ENCODE measurements at places on chromosomes 1 and 21.

- peak; percentile 52 for DNase-seq
Measured at GRCh38 chr1:207873055-207873890, 37.7 kb downstream of the CD34 start.

- DNase-seq: no peak
Measured at GRCh38 chr1:247297263-247298123, 34.2 kb downstream of the ZNF496 start.

DNA sequence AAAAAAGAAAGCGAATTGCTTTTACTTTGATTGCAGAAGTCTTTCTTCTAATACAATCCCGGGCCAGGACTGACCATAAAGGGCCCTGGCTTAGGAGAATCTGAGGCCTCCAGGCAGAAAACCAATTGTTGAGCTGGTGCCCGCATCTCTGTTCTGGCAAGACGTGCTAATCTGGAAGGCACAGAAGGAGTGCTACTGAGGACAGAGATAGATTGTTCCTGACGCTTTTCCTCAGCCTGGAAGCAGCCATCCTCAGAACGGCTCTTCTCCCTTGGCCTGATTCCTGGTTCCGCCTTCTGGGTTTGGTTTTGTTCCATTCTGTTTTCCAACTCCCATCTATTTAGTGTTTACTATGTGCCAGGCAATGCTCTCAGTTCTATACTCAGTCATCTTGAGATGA is 44.8 kb upstream of the SPOCD1 start:
- DNase-seq: no peak

- peak; percentile 75 for DNase-seq
Measured at GRCh38 chr1:40708750-40709099, 17.2 kb downstream of the NFYC start.

DNA sequence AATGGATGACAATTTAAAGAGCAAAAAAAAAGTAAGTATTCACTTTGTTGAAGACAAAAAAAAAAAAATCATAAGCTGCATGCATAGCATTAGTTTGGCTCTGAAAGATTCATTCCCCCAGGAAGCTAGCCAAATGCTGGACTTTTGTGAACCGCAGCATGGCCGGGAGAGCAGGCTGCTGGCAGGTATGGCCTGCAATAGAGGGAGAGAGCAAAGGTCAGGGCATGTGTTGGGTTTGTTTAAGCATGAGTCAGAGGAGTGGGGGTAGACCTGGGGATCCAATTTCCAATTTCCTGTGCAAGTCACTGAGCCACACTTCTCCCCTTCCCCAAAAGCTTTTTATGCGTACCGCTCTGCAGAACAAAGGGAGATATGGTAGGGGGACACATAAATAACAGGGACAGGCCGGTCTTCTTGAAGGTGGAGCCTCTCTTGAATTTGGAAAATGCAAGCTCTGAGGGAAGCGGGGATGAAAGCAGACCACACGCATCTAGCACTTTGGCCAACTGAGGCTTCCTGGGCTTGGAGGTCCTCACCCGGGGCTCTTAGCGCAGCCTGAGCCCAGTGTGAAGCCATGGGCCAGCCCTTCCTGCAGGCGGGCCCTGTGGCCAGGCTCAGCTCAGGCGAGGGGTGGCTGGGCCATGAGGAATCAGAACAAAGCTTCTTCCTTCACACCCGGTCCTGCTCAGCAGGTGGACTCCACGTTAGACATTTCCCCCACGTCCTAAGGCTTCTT is 171.1 kb downstream of the TOMM20 start:
- DNase-seq: no peak

DNA sequence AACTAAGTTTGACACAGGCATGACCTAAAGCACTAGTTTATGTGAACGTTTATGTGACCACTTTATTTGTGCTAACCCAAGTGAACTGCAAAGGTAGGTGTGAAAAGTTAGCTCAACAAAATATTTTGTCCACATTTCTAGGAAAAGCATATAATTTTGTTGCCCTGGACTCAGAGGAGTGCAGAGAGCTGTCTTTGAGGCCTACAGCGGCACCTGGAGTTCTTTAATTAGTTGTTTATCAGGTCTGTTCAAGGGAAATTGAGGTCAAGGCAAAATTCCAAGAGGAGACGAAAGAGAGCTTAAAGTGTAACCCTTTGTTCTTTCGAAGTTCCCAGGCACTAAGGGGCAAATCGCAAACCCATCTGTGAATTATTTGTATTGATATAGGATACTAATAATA is 1.3 kb downstream of the GIPC2 start:
- DNase-seq: no peak

DNA sequence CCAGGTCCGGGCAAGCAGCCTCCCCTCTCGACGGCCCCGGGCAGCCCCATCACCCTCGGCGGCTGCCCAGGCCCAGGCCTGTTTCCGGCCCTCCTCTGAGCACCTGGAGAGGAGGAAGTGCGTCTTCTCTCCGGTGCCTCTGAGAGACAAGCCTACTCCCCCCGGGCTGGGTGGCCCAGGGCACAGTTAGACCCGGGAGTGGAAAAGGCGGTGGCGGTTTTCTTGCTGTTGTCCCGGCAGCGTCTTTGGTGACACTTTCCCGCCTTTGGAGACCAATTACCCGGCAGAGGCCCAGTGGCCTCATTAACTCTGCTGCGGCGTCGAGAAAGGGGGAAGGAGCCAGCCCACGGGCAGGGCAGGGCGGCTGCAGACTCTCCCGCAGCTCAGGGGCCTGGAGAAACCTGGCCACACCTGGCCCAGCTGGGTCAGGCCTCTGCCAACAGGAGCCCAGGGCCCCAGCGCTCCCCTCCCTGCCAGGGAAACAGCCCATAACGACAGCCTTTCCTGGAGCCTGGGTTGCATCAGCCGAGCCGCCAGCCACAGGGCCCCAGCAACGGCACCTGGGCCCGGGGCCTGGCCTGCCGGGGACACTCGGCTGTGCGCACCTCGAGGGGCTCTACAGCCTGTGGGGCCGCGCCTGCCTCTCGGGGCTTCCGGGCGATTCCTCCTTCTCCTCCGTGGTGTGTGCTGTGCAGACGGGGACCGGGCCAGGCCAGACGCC is 28.4 kb upstream of the C1orf159 start:
- peak; percentile 73 for DNase-seq

GRCh38 chr1:115308969-115309368 is 29.1 kb downstream of the NGF start:
- no peak for DNase-seq

DNA sequence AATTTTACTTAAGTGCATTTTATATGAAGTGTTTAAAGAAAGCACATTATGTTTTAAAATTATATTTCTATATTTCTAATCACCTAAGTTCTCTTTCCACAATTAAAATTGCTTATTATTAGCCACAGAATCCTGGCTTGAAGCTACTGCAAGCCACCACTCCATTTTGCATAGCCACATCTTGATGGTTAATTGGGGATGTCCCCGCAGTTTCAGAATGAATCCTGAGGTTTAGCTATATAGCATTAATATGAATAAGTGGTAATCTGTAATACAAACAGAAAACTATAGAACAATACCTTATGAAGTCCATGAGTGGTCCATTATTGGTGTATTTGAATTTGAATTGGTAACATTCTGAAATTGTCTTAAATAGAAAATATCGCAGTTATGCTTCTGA is 11.6 kb upstream of the GOLPH3L start:
- no peak for DNase-seq

GRCh38 chr1:36085126-36085525 is 1.2 kb downstream of the TEKT2 start:
- DNase-seq: no peak

DNA sequence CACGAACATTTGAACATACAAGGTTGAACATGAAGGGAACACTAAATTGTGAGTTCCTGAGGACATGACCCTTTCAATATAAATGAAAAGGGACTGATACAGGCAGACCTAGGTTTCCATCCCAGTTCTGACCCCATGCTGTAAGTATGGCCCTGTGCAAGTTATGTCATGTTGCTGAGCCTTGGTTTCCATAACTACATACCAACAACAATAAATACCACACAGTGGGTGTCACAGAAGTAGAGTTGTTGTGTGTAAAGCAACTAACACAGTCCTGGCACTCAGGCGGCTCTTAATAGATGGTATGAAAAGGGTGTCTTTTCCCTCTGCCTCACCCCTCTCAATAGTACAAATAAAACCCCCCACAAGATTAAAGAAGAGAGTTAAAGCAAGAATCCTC is 140.8 kb downstream of the LMX1A start:
- no peak for DNase-seq

All from CD4-positive, alpha-beta T cell treated with Interleukin-10 for 1 hour (primary cell).